Stimulated activated CD8-positive, alpha-beta memory T cell treated with anti-CD3 and anti-CD28 coated beads, Interleukin-7, amount 100 ng/mL, for 1 hour (primary cell): ENCODE measurements at places on chromosomes 5 and 9.

- DNase-seq: no peak
Measured at GRCh38 chr5:153555420-153556114, 65.1 kb downstream of the GRIA1 start.

DNA sequence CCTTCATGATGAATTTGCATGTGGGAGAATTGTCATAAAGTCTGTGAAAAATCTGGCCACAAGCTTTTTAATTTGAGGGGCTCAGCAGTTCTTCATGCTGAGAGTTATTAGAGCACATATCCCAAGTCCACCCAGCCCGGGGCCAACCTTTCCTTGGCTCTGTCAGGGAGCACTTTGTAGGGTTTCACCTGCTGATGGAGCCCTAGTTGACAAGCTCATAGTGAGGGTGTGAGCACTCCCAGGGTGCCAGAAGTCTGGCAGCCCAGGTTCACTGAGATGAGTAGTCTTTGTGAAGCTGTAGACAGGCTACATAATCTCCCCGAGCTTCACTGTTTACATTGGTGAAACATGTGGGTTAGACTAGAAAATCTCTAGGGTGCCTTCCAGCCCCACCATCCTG, 97.2 kb upstream of the NREP start:
- no peak for DNase-seq

- DNase-seq: no peak
Measured at GRCh38 chr9:99264070-99264680, 42.1 kb downstream of the SEC61B start.

DNA sequence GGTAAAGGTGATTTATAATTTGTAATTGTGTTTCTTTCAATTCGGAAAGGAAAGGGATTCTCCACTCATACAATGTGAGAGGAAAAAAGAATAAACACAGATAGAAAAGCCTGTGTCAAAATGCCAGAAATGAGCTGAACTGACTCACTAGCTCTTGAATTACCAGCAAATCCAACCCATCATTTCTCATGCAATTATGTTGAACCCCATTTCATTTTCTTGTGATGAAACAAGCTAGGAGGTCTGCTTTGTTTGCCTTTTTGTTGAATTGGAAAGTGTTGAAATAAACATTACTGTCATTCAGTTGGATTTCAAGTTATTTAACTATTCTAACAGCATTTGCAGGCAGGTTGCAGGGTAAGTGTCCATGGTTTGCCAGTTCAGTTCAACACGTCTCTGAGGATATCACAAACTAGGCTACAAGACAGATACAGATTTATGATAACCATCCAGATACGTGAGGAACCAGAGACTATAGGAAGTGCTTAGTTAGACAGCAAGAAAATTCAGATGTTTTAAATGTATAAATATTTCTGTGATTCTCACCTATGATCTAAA, 547.2 kb downstream of the MAT2B start:
- DNase-seq: no peak

DNA sequence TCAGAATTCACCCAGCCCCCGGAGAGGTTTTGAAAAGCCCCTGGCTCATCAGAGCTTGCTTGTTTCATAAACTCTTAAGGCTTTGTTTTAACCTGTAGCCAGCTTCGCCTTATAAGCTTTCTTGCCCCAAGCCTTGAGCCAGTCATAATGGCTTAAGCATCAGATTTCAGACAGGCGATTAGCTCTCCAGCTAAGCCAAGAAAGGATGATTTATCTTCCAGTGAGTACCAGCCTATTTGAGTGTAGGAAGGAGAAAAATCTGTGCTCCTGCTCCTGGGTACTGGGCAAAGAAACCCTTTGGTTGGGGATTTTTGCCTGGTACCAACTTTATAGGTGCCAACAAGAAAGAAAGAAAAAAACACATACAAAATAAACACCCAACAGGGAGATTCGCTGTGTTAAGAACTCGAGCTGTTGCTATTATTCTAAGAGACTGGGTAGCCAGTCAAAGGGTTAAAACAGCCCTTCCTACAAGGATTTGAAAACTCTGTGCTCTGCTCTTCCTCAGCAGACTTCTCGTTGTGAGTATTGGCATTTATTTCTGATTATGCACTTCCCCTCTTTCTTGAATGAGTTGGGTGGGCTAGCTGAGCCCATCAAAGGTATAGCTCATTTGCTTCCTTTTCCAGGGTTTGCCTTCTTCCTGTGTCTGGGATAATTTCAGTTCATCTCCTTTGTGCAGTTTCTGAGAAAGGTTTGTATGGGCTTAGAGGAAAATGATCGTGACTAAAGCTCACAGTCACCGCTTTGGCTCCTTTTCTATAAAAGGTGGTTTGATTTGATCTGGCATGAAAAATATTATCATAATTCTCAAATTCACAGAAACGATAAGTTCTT, 157.2 kb upstream of the DMRT1 start:
- no peak for DNase-seq

- no peak for DNase-seq
Measured at GRCh38 chr9:137919095-137919465, 41.5 kb downstream of the CACNA1B start.

DNA sequence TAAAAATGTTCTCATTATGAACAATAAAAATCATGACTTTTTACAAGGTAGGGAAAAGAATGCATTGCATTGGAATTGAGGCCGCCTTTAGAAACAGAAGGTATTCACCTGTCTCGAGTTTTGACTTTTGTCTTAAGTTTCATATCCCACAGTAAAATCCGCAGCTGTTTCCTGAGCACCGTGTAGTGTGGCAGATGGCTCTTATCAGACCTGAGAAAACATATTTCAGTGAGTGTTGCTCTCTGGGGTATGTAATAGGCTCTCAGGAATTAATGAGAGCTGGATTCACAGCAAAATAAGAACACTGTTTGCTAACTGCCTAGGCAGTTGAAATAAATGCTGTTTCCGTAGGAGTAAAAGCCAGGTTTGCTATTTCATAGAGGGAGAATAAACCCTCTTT, 221.4 kb downstream of the CFAP90 start:
- no peak for DNase-seq

- no peak for DNase-seq
Measured at GRCh38 chr5:44506561-44506960, 117.3 kb upstream of the FGF10 start.

GRCh38 chr9:89743216-89743572, 138.4 kb downstream of the GADD45G start:
- DNase-seq: no peak

- DNase-seq: no peak
Measured at GRCh38 chr5:30287890-30288289, 905.6 kb upstream of the CDH6 start.

- no peak for DNase-seq
Measured at GRCh38 chr9:18717759-18718158, 243.8 kb downstream of the ADAMTSL1 start.

GRCh38 chr5:93990504-93991070, 249.2 kb upstream of the POU5F2 start:
- DNase-seq: no peak

- no peak for DNase-seq
Measured at GRCh38 chr9:95090871-95091577, 226.5 kb downstream of the FANCC start.

DNA sequence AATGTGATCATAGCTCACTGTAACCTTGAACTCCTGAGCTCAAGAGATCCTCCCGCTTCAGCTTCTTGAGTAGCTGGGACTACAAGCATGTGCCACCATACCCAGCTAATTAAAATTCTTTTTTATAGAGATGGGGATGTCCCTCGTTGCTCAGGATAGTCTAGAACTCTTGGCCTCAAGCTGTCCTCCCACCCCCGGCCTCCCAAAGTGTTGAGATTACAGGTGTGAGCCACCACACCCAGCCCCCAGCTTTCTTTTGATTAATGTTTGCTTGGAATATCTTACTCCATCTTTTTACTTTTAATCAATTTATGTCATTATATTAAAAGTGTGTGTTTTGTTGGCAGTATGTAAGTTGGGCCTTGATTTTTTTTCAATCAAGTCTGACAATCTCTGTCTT, 59.4 kb upstream of the EXOC3 start:
- no peak for DNase-seq

GRCh38 chr9:68996462-68996861, 17.5 kb downstream of the PRKACG start:
- no peak for DNase-seq

DNA sequence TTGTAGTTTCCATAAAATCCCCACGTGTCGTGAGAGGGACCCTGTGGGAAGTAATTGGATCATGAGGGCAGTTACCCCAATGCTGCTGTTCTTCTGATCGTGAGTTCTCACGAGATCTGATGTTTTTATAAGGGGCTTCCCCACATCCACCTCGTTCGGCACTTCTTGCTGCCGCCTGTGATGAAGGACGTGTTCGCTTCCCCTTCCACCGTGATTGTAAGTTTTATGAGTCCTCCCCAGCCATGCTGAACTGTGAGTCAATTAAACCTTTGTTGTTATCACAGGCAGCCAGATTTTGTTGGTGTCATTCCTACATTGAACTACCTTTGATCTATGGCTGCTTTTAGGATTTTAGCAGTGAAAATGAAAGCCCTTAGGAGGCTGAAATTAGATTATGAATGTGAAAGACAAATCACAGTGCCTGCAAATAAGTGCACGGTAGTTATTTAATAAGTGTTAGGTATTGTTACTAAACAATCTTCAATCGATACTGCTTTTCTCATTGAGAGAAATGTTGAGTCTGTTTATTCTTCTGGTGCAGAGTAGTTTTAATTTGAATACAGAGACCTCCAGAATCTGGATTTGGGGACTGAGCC, 68.0 kb upstream of the C6 start:
- DNase-seq: no peak

- no peak for DNase-seq
Measured at GRCh38 chr9:108994695-108995094, 18.6 kb downstream of the CTNNAL1 start.

- no peak for DNase-seq
Measured at GRCh38 chr5:63894690-63895089, 67.6 kb downstream of the HTR1A start.

DNA sequence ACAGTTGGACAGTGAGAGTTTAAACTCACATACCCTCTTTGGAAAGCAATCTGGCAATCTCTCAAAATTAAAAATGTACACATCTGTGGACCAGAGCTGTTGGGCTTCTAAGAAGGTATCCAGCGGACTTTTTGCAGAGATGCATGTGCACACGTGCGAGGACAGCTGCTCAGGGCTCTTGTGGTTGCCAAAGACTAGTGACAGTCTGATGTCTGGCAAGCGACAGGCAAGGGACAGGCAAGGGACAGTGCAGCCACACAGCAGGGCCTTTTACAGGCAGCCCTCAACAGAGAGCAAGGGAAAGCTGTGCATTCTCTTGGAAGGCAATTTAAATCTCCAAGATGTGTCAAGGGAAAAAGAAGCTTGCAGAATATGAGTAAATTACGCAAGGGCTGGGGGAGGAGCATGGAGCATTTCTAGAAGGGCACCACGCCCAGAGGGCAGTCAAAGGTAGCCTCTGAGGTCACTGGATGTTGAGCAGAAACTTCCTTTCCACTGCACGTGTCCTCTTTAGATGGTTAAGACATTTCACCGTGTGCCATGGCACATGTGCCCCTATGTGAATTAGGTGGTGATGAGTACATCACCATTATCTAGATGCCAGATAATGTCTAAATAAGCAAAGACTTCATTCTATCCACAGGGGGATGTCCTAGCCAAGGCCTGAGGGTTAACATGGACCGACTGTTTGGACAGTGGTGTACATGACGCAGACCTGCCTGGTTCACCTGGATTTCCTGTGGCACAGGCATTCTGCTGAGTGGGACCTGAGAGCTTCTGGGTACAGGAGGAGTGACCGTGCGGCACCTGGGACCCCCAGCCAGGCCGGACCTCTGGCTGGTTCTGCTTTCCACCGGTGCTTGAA, 9.1 kb downstream of the GFPT2 start:
- DNase-seq: no peak

DNA sequence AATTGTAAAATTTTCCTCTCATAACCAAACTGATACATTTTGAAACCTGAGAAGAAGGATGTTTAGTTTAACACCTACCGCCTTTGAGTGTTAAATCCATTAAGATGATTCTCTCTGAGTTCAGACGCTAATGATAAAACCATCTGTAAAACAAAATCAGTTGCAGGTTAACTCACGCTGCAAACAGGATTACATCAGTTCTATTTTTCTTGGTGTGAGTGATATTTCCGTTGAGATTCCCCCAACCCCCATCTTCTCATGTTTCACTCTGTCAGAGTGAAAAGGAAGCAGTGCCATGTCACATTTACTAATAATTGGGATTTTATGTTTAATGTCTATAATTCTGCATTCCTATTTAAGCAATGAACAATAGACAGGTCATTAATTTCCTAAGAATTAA, 146.5 kb downstream of the FANCC start:
- no peak for DNase-seq

DNA sequence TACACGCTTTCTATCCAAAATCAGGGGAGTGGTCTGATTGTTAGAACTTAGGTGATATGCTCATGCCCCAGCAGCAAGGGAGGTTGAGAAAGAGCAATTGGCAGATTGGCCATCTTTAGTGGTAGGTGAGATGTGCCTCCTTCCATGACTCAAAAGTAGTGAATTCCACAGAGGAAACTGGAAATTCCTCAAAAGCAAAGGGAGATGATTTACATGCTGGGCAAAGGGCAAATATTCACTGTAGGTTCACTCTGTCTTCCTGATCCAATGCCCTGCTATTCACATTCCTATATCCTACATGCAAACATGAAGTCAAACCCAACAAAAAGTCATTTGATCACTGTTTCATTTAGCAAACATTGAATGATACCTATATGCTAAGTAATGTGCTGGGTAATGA, 130.1 kb upstream of the ZNF608 start:
- DNase-seq: no peak

GRCh38 chr5:127863161-127863560, 160.0 kb downstream of the CCDC192 start:
- DNase-seq: no peak

- DNase-seq: no peak
Measured at GRCh38 chr9:134413890-134414623, 87.8 kb downstream of the RXRA start.

DNA sequence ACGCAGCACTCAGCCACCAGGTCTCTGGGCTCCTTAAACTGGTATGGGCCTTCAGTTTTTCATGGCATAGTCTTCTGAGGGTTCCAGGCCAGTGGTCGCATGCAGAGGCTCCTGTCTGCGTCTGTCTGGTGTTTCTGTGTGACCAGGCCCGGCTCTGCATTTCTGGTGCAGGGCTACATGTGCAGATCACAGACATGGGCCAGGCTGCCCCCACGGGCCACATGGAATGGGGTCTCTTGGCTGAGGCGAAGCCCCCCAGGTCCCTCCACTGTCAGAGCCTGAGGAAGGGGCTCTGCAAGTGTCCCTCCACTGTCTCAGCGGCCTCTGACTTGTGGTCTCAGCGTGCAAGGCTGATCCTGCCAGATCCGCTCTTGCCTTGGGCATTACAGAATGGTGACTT, 15.6 kb upstream of the CARD19 start:
- DNase-seq: no peak

DNA sequence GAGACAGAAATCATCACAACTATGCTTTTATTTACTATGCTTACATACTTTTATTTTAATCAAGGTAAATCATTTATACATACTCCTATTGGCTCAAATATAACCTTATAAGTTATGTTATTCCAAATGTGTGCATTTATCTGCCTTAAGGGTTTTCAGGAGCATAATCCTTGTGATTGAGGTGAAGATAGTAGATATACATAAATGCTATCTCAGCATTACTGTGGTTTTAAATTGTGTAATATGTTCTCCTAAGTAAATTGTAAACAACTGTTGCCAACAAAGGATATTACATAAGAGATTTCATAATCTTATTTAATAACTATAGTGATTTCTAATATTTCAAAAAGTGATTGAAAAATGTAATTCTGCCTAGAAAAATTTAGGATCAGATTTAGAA, 1374.8 kb upstream of the DMAC1 start:
- DNase-seq: no peak

GRCh38 chr9:133979273-133979920, 12.7 kb downstream of the VAV2 start:
- no peak for DNase-seq
